NCI-H2029 treated with DMSO at 0.1 percent for 48 hours (cell line): ENCODE measurements at places on chromosomes 5 and 9.

- no peak for DNase-seq
Measured at GRCh38 chr5:92401492-92401891, 1018.4 kb upstream of the ARRDC3 start.

DNA sequence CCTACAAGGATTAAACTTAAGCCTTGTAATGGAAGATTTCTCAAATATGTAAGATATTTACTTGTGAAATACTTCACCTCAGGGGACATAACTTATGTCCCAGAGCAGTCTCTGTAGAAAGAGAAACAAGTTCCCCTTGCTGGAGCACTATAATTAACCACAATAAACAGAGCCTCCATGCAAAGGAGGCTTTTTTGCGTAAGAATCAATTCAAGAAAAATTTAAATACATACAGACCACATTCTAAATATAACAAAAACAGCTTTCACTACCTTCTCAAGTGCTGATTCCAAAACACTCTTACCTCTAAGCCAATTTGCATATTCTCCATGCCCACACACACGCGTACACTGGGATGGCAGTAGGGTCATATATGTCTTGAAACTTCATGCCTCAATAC, 30.7 kb upstream of the CCNB1 start:
- no peak for DNase-seq

DNA sequence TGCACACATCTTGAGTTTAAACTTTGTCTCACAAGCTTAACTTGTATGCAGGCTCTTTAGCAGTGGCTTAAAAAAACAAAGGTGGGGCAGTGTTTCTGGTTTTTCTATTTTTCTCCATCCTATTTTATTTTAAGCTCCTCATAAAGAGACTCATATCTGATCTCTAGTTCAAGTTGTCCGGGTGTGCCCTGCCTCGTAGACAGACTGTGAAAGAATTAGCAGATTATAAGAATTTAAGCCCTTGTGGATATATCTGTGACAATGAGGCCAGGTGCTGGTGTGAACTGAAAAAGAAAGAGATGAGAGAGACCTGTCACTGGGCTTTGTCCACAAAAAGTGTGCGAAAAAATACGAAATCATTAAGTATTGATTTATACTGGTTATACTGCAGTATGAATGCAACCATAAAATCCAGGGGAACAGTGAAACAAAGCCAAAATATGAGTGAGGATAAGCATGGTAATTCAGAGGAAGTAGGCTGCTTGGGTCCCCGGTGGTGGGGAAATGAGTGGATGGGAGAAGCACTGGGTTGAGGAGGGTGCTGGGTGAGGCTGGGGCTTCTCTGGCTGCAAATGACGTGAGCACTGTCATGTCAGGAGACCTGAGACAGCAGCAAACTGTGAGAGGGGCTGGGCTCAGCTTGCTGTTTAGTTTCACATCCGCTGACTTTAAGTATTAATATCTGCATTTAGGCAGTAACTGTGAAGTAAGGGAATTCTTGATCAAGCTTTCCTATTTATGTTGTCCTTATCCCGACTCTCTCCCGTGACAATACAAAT, 179.7 kb upstream of the ANKRD55 start:
- DNase-seq = no peak

GRCh38 chr5:78953092-78953800, 31.9 kb downstream of the ARSB start:
- DNase-seq = no peak

DNA sequence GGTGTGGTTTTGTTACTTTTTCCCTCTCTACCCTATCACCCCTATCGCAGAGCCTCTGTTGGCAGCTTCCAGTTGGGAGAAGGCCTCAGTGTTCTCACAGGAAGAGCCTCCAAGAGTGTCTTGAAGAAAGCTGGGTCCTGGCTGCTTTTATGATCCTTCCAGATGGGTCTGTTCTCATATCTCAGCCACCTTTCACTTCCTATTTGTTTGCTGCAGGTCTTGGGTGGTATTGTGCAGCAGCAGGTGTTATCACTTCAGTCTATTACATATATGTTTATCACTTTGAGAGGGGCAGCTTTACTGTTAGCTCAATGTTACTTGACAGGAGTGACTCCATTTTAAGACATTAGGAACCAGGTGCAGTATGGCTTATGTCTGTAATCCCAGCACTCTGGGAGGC, 59.2 kb upstream of the GDNF start:
- DNase-seq = no peak

GRCh38 chr5:141848744-141849414, 29.3 kb downstream of the PCDH1 start:
- no peak for DNase-seq

GRCh38 chr5:141567513-141568117, 51.2 kb downstream of the DIAPH1 start:
- no peak for DNase-seq

- DNase-seq = no peak
Measured at GRCh38 chr5:173780235-173781234, 107.6 kb upstream of the CPEB4 start.

- DNase-seq = no peak
Measured at GRCh38 chr9:87771316-87772006, 45.5 kb downstream of the CTSL start.

GRCh38 chr5:156474251-156474650, 147.3 kb downstream of the SGCD start:
- no peak for DNase-seq
